ENCODE measurements at places on chromosomes 13 and 19.

DNA sequence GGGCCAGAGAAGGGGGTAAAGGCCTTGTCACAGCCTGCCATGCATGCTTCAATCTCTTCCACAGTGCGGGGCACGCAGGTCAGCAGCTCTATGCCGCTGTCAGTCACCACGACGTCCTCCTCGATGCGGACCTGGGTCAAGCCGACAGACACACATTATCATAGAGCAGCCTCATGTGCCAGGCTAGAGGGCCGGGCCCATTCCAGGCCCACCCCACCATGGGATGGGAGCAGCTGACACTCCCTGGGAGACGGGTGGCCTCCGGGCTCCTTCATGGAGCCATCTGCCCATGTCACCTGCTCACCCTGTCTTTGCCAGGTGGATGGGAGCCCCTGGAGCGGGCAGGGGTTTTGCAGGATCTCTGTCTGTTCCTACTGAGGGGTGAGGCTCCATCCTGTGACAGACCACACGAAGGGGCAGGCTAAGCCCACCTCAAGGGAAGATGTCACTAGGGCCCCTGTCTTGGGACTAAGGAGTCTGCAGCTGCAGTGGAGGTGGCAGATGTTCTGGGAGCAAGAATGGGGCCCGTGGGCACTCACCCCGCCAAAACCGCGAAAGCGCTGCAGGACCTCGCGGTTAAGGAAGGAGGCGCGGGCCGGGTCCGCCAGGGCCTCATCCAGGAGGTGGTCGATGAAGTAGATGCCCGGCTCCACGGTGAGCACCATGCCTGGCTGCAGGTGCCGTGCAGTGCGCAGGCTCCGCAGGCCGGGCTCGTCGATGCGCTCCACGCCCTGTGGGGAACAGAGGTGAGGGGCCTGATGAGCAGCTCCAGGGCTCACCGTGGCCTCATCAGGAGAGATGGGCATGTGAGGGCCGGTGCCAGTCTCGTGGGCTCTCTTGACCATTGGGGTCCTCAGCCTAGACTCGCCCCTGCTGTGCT, 14.1 kb downstream of the CEBPG start:
- no peak for DNase-seq

DNA sequence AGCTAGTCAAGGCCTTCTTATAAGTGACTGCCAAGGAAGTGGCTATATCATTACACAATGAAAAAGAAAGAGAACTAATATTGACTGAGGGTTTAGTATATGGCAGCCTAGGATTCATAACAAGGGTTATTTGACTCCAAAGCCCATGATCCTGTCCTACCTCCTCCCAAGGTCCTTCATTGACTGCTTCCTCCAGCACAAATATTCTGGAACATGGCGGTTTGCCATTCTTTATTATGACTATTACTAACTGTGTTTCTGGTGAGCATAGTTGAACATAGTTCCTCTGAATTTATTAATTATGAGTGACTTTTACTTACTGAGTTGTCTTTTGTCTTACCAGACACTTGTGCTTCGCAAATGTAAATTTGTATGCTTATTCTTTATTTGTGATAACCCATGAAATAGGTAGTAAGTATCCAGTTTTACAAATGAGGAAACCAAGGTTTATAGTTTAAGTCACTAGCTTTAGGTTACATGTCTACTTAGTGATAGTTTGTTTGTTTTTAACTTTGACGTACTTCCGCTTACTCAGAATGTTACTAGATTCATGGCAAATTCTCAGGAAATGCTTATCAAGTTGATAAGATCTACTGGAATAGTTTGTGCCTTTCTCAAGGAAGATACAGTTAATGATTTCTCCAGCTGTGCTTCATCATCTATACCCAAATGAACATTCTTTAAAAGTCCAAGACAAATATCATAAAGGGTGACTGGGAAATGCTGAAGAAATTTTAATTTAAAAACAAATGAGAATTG, 15.5 kb upstream of the DCLK1 start:
- DNase-seq: no peak

DNA sequence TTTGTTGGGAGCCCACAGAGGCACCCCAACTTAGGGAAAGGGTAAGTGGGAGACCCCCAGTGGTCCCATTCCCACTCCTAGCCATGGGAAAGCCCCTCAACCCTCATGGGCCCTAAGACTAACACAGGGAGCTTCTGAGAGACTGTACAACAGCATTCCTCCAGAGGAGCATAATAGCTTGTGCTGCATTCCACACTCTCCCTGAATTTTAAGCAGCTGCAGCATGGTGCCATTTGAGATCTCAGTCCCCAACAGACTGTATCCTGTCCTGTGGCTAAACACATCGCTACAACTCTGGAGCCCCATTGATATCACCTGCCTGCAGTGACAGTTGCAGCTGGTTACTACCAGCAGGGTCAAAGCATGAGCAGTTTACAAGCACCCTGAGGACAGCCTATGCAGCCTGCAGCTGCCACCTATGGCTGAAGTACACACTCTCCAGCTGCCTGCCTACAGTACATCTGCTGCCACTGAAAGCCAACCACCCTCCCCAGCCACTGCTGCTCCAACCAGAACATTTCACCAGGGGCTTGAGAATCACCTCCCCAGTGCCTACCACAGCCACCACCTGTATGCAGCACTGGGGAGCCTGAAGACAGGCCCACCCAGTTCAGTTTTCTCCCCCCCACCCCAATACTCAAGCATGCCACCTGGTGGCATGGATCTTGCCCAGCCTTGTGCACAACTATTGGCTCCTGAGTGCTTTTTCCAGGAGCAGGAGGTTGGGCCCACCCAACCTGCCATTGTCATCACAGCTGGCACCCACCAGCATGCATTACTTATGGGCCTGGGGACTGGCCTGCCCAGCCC, 557.3 kb downstream of the GPC5 start:
- DNase-seq: no peak

GRCh38 chr19:14418856-14419105, 360 bp downstream of the DDX39A start:
- DNase-seq: no peak

GRCh38 chr13:40540328-40541044, 126.0 kb downstream of the FOXO1 start:
- DNase-seq: no peak

DNA sequence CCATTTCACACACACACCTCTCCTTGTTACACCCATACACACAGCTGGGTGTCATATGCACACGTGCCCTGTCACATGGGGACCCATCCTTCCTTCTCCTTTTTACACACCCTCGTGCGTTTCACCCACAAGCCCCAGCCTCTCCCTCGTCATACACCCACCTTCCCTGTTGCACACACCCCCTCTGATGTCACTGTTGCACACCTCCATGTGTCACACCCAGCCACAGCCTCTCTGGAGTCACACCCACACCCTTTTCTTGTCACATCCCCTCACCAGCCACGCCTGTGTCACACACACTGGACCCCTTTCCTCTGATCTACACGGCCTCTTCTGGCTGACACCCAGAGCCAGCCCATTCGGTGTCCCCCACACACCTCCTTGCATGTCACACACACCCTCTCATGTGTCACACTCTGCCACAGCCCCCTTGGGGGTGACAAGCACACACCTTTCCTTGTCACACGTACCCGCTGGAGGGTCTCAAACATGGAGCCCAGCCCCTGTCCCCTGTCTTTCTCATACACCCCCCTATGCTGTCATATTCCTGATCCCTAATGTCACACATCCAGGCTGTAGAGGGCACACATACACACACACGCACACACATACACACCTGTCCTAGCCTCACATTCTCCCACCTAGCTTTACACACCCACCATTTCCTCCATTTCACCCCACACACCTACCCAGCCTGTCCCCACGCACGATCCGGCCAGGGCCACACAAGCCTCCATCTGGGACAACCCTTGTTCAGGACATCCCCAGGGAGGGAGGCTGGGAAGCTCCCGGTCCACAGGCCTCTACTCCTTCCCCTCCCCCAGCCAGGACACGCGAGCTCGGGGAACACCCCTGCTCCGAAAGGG, 1.4 kb downstream of the NOVA2 start:
- DNase-seq: no peak

All from activated effector memory CD4-positive, alpha-beta T cell treated with Interleukin-2 at 50 U/mL for 16 hours (primary cell).